Activated naive CD4-positive, alpha-beta T cell (primary cell): ENCODE measurements at places on chromosomes 1 and 21.

DNA sequence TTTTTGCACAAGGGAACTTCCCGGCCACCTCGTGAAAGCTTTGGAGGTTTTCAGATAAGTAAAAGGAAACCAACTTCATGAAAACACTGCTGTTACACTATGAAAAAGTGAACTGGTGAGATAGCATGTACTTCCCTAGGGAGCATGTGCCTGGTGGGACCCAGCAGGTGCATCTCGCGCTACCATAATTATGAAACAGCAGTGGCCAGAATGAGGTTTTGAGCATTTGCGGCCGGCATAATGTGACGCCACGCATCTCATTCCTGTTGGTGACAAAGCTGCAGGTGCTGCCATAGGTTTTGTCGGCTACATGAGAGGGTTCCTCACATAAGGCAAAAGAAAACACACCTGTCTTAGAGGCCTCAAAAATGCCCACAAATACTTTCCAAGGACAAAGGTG lies 1.7 kb downstream of the KRTAP10-3 start:
- DNase-seq, result no peak

- DNase-seq, result no peak
Measured at GRCh38 chr1:119748040-119748439, 20.7 kb downstream of the HMGCS2 start.

DNA sequence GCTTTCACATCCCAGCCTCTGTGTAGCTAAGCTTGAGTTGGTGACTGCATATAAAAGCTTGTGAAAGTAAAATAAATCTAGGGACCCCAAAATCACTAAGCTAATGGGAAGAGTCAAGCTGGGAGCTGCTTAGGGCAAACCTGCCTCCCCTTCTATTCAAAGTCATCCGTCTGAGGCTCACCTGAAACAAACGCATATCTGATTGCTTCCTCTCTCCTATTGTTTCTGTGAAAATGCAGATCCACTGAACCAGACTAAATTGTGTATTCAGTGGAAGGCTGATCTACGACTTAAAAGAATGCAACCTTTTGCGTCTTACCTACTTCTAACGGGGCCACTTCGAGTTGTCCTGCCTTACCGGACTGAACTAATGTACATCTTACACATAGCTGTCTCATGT lies 70.3 kb downstream of the LTN1 start:
- no peak for DNase-seq

DNA sequence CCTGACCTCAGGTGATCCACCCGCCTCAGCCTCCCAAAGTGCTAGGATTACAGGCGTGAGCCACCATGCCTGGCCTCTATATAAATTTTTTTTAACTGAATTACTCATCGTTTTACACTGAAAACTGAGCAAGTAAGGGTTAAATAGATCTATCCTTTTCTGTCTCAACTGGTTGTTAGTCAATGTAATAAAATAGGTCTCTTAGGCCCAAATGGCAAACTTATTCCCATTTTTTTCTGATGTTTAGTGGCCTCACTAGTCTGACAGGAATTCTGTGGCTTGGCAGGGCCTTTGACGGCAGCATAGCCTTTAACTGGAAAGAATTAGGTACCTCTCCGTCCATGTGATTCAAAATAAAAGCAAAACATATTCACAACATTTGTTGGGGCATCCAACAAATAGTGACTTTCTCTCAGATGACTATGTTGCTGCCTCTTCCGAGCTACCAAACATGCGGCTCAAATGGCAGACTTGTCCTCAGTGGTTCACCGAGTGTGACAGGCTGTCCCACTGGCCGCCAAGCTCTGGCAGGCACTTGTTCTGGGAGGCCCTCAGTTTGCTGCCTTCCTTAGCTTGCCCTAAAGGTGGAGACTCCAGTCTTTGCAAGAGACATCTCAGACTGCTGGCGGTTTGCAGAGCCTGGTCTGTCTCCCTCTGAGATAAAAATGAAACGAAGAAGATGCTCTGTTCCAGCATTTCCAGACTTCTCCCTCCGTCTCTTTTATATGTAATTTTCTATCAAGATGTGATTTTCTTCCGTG lies 17.4 kb downstream of the ATP1A4 start:
- DNase-seq, result no peak

DNA sequence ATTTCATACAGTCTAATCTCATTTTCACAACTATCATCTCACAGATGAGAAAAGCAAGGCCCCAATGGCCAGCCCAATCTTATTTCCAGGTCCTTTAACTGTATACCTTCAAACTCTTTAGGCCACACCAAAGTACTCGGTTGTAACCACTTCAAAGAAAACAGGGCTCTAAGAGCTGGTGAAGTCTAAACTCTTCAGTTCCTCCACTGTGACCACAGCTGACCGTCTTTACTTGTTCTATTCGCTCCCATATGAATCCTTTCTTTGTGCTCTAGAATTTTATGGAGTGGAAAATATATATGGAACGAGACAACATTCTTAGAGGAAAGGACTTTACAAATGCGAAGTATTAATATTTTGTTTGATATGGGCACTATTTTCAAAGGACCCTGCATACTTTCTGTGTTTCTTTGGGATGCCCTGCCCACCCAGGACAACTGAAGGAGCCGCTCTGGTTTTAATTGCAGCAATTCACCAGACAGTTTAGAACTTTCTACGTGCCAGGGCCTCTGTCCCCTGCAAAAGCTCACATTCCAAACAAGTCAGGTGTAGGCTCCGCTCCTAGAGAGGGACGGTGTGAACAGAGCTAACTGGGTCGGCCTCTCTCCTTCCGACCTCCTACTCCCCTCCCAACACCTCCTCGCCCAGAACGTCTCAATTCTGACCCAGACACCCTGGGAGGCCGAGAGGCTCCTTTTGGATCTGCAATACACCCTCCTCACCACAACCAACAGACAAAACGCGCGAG lies 15.7 kb downstream of the IER5 start:
- peak; percentile 9 for DNase-seq

DNA sequence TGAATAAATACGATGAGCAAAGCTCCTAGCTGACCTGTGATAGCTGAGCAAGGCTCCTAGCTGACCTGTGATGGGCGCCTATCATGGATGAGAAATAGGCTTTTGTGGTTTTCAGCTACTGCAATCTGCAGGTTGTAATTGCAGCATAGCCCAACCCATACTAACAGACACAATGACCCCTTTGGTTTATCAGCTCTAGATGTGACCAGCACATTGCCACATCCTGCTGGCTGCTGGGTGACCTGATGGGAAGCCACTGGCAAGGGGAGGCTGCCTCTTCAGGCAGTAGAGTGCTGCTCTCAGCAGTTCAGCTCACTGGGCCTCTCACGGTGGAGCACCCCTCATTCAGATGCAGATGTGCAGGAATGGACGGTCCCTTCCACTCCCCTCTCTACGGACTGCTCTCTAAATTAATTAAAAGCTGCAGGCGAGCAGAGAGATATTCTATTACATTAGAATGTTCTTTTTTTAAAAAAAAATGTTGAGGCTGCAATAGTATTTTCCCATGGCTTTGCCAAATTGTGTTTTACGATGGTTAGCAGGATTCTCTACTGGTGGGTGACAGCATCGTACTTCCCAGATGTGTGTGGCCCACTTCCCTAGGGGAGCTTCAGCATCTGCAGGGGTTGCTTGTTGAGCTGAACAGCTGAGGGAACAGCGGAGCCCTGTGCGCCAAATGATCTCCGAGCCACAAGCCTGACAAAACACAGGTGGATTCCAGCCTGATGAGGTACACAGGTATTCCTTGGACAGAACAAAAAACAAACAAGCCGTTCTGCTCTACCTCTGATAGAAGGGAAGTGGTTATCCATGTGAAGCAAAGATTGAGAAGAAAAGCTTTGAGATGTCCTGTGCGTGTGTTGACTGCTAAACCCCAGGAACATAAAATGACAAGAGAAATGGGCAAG lies 65.0 kb downstream of the SYT6 start:
- DNase-seq, result no peak

- no peak for DNase-seq
Measured at GRCh38 chr1:214615109-214615508, 12.1 kb downstream of the CENPF start.

DNA sequence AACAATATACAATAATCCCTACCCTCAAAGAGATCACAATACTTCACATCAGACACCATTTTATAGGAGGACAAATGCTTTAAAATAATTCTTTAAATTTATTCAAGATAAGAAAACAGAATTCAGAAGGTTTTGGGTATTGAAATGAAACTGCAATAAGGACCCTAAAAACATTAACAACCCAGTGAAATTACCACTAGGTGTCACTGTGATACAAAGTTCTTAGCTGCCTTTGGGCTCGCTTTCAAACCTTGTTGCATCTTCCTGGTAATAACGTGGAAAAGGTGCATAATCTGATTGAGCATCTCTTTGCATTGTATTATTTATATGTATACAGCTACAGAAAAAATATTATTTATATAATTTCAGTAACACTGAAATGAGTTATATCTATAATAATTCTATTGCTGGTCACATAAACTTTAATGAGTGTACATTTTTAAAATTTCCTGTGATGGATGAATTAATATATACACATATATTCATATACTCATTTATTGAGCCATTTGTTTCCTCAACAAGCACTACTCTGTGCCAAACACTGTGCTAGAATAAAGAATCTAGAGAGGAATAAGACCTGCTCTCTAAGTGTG lies 185.2 kb downstream of the FAF1 start:
- DNase-seq, result no peak

DNA sequence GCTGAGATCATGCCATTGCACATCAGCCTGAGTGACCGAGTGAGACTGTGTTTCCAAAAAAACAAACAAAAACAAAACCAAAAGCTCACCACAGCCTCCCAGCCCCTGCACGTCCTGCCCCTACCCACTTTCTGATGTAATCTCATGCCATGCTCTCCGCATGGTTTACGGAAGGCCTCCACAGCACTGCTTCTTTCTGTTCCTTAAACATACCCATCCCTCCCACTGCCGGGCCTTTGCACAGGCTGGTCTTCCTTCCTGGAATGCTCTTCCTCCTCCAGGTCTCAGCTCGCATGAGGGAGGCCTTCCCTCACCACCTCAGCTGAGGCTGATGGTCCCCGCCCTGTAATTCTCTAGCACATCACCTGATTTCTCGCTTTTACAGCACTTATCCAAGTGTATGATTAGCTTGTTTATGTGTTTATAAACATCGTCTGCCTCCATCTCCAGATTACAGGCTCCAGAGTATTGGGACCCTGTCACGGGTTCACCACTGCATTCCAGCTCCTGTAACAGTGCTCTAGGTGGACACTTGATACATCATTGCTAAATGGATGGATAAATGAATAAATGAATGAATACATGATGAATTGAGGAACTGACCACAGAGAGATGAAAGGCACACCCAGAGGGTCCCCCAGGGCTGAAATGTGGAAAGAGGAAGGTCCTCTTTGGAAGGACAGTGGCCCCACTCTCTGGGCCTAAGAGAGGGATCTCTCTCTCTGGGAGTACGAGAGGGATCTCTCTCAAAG lies 22.1 kb downstream of the TCEA3 start:
- DNase-seq, result no peak

GRCh38 chr1:168387781-168388760 lies 107.4 kb downstream of the TBX19 start:
- DNase-seq, result no peak

GRCh38 chr1:243494741-243495431 lies 239.0 kb downstream of the SDCCAG8 start:
- no peak for DNase-seq

GRCh38 chr21:34670962-34671348 lies 2.2 kb downstream of the CLIC6 start:
- no peak for DNase-seq

DNA sequence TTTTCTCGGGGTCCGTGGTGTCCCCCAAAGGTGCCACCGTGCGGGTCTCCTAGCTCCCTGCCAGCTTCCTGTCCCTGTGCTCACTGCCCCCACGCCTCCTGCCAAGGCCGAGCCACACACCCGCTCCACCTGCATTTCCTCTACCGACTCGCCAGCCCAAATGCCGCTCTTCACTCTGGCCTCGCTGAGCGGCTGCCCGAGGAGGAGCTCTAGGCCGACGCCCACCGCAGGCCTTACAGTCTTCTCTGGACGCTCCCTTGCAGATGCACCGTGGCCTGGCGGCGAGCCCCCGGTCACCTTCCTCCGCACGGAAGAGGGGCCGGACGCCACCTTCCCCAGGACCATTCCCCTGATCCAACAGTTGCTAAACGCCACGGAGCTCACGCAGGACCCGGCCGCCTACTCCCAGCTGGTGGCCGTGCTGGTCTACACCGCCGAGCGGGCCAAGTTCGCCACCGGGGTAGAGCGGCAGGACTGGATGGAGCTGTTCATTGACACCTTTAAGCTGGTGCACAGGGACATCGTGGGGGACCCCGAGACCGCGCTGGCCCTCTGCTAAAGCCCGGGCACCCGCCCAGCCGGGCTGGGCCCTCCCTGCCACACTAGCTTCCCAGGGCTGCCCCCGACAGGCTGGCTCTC lies 26.3 kb downstream of the FTCD start:
- no peak for DNase-seq

DNA sequence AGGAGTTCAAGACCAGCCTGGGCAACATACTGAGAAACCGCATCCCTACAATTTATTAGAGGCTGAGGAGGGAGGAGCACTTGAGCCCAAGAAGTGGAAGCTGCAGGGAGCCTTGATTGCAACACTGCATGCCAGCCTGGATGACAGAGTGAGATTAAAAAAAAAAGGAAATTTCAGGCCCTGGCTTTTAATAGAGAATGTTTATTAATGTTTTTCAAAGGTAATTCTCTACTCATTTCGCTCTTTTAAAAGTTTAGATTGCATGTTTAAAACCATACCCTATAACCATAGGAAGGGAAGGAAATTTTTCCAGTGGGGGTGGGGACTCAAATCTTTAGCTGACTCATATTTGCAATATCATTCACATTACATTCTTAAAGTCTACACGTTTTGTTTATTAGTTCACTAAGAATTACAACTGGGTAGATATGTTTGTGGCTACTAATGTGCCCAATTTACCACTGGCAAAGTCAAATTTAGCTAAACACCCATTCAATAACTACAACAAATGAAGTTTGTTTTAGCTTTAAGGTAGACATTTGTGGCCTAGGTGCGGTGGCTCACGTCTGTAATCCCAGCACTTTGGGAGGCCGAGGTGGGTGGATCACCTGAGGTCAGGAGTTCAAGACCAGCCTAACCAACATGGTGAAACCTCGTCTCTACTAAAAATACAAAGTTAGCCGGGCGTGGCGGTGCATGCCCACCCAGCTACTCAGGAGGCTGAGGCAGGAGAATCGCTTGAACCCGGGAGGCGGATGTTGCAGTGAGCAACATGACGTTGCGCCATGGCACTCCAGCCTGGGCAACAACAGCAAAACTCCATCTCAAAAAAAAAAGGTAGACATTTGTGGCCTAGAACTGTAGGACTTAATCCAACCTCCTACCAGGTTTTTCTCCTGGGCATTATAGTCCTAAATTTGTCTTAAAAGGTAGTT lies 5.0 kb downstream of the KDM5B start:
- no peak for DNase-seq

- no peak for DNase-seq
Measured at GRCh38 chr1:46672696-46673095, 1.0 kb downstream of the TEX38 start.

DNA sequence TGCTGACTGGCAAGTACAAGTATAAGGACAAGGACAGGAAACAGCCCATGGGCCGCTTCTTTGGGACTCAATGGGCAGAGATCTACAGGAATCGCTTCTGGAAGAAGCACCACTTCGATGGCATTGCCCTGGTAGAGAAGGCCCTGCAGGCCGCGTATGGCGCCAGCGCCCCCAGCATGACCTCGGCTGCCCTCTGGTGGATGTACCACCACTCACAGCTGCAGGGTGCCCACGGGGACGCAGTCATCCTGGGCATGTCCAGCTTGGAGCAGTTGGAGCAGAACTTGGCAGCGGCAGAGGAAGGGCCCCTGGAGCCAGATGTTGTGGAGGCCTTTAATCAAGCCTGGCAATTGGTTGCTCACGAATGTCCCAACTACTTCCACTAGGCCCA lies 32.0 kb downstream of the SLC16A1 start:
- DNase-seq, result no peak

- DNase-seq, result no peak
Measured at GRCh38 chr21:32994305-32994704, 31.4 kb upstream of the OLIG2 start.
